ENCODE measurements at places on chromosomes 5 and 9.

- no peak for DNase-seq
These were observed 14.1 kb downstream of the SH3TC2 start for GRCh38 chr5:149048811-149049210.

DNA sequence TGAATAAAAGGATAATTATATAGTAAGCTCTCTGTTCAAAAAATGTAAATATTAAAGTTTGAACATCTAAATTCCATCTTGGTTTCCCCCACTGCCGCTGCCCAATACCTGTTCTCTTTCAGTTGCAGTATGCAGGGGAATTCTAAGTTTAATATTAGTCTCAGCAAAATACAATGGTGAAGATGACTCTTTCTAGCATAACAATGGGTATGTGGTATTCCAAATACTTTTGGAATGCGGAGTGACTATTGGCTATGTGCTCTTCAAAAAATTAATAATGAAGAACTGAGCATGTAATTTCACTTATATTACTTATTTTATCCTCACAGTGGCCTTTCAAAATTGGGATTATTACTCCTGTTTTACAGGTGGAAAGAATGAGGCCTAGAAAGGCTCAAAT, 3.4 kb downstream of the CDKN2B-AS1 start:
- DNase-seq = no peak

DNA sequence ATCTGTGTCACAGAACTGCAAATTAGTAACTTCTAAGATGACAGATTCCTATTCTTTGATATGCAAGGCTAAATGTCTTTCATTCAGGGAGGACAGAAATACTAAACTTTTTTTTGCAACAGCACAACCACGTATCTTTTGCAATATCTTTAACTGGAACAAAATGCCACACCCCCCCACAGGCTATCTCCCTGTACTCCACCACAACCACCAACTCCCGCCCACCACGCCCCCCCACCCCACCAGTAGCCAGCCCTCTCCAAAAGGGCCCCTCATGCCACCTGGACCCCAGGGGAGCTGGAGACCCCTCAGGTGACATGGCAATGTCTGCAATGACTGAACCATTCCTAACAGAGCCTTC, 131.8 kb downstream of the ROR2 start:
- DNase-seq = no peak

GRCh38 chr9:26169708-26170107, 491.5 kb upstream of the TUSC1 start:
- no peak for DNase-seq

DNA sequence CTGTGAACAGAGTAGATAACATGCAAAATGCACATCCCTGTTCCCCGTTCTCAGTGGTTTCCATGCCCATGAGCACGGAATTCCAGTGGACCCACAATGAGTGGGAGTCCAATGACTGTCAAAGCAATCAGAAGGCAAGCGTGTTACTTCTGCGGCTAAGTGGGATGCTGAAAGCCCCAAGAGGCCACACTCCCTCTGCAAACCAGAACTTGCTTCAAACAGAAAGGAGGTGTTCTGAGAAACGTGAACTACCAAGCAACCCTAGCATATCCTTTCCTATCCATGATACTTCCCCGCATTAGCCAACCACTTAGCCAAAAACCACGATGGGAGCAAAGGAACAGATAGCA, 21.7 kb upstream of the MVB12B start:
- DNase-seq = no peak
